ENCODE measurements at places on chromosomes 12 and 14.
A peak's percentile ranks its signal among the peaks of the same experiment; 100 is the strongest.

DNA sequence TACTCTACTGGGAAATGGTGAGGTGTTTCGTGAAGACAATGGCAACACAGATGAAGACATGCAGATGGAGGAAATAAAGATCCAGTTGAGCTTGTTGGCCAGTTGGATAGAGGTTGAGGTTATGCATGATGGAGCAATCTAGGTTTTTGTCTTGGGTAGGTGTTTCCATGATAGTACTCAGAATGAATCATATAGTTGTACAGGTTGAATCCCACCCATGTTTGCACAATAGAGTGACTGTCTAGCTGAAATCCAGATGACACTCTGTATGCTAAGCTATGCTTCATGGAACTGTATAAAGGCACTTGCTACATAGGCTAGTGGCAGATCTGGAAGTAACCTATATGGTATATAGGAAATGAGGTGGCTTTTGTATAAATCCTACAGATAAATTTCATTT lies 264.9 kb downstream of the NAV3 start:
- DNase-seq: no peak

DNA sequence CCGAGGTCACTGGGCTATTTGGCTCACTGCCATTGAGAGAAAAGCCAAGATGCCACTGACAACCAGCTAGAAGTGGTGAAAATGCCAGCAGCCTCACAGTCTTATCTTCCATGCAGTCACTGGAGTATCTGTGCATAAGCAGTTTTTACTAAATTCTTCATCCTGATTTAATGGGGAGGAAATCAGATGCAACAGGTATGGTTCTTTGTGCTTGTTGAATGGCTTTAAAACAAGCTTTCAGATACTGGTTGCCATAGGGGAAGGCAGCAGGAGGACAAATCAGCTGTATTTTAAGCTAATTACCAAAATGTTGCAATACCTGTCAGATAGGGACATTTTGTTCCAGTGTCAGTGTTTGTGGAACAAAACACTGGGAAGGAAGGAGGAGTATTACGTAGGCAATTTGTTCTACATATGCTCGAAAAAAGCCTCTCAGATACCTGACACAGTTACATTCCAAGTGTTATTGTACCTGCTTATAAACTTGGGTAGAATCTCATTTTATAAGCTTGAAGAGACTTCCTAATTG lies 54.1 kb upstream of the ARHGAP5 start:
- no peak for DNase-seq

- no peak for DNase-seq
These were observed 43.2 kb upstream of the TUNAR start for GRCh38 chr14:95833429-95833828.

DNA sequence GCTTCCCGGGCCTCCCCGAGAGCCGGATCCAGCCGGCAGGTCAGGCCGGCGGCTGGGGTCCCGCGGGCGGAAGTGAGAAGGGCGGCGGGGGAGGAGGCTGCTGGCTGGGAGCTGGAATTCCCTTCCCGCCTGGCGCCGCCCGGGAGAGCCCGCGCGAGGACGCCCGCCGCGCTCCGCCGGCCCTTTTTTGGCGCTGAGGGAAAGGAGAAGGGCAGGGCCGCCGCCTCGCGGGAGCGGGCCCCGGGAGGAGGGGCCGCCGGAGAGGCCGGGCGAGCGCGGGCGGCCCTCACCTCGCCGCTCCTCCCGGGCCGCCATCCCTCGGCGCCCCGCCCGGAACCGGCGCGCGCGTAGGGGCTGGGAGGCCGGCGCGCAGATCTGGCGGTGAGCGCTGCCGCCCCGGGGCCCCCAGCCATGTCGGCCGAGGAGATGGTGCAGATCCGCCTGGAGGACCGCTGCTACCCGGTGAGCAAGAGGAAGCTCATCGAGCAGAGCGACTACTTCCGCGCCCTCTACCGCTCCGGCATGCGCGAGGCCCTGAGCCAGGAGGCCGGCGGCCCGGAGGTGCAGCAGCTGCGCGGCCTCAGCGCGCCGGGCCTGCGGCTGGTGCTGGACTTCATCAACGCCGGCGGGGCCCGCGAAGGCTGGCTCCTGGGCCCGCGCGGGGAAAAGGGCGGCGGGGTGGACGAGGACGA lies at the start of the genes KLHL42 and MANSC4:
Gene KLHL42 (plus strand): TSS at position 314 of the 692 bp plus-strand sequence. CDS start 98 bp downstream, at position 412.
Gene MANSC4 (minus strand): TSS at position 317 of the 692 bp plus-strand sequence. CDS start 8,960 bp downstream, outside the sequence.
- peak; percentile 51 for DNase-seq

- DNase-seq: no peak
These were observed 116.3 kb downstream of the GLT1D1 start for GRCh38 chr12:128969480-128970055.

- no peak for DNase-seq
These were observed 6.0 kb downstream of the CLMN start for GRCh38 chr14:95313707-95314106.

DNA sequence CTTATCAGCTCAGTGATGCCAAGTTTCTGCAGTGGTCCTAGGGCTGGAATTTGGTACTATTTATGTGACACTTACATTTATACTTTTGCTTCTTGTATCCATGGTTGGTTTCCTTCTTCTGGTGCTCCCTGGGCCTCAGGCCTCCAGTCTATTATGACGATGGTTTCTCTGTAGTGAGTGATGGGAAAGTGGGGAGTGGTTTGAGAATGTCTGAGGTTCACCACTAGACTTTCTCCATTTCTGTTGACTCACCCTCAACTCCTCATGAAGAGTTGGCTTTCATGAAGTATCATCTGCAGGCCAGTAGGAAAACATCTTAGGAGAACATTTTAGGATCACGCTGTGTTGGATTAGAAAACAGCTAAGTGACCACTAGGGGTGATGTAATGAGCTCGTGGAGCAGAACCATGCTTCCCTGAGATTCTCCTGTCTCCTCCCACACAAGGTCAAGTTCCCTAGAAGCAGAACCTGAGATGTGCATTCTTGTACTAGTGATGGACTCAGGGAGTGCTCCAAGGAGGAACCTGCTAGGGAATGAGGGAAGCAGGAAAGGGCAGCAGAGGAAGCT lies 32.1 kb downstream of the RPH3A start:
- no peak for DNase-seq

GRCh38 chr14:99345472-99345871 lies 73.5 kb upstream of the BCL11B start:
- no peak for DNase-seq

GRCh38 chr12:70646850-70647249 lies 9.6 kb upstream of the PTPRB start:
- no peak for DNase-seq

DNA sequence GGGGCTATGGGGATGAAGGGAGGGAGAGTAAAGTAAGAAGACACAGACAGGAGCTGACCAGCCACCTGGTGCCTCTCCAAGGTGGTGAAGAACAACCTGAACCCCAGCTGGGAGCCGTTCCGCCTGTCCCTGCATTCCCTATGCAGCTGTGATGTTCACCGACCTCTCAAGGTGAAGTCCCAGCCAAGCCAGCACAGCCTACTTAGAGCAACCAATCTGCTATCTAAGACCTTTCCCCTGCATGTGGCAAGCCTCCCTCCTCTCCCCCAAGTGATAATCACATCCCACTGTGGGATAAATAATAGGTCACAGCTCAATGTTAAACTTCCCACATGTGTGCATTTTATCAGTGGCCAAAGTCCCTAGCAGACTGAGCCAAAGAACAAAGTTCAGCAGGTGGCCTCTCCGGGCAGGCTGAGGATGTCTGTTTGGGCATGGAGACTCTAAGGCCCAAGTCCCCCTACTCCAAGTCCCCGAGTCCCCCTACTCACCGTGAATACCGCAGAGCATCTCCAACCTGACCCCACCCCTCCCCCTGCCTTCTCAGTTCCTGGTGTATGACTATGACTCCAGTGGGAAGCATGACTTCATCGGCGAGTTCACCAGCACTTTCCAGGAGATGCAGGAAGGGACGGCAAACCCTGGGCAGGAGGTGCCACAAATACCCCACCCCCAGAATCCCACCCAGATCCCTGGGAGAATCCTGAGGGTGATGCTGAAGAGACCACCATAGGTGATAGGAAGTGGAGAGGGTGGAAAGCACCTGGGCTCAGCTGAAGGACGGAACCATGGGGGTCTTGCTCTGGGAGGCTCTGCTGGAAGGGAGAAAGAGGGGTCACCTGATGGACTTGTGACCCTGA lies 3.5 kb downstream of the CPNE6 start:
- no peak for DNase-seq
